ENCODE measurements at places on chromosomes 6 and 20.

- no peak for DNase-seq
Measured at GRCh38 chr20:53712212-53712977, 118.8 kb upstream of the ZNF217 start.

- no peak for DNase-seq
Measured at GRCh38 chr6:44779130-44779826, 391.8 kb downstream of the CDC5L start.

DNA sequence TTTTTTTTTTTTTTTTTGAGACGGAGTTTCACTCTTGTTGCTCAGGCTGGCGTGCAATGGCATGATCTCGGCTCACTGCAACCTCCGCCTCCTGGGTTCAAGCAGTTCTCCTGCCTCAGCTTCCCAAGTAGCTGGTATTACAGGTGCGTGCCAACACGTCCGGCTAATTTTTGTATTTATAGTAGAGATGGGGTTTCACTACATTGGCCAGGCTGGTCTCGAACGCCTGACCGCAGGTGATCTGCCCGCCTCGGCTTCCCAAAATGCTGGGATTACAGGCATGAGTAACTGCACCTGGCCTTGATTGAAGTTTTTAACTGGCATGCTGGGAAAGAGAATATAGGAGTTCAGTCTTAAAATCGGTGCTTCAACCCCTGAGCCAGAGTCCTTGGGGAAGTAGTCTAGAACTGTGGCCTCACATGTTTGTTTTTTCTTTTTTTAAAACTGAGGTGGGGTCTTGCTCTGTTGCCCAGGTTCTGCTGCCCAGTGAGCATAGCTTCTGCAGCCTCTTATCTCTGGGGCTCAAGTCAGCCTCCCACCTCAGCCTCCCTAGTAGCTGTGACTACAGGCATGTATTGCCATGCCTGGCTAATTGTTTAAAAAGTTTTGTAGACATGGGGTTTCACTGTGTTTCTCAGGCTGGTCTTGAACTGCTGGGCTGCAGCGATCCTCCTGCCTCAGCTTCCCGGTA is 3.3 kb downstream of the CBFA2T2 start:
- no peak for DNase-seq

GRCh38 chr6:112266331-112266730 is 12.0 kb upstream of the LAMA4 start:
- no peak for DNase-seq

GRCh38 chr6:44263354-44264100 is 1.8 kb downstream of the NFKBIE start:
- DNase-seq: peak; percentile 67

DNA sequence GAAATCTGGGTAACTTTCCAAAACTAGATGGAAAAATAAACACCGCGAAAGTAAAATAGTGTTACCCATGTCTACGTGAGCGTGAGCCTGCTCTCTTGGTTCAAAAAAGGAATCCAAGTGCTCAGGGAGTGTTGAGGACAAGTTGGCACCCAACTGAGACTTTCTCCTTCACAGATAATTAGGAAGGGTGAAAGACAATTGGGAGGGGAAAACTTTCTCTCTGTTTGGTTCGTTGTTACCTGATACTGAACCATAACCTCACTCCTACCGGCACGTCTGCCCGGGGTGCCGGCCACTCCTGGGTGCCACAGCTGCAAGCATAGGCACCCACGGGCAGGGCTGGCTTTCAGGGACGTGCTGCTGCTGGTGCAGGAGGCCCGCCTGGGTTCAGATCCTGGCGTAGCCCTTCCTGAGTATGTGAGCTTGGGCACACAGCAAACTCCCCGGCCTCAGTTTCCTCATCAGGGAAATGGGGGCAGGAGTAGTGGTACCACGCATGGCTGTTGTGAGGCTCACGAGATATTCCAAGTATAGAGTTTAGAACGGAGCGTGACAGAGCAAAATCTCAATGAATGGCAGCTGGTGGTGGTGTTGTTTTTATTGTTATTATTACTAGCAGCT is 38.2 kb upstream of the PMEPA1 start:
- DNase-seq: no peak

DNA sequence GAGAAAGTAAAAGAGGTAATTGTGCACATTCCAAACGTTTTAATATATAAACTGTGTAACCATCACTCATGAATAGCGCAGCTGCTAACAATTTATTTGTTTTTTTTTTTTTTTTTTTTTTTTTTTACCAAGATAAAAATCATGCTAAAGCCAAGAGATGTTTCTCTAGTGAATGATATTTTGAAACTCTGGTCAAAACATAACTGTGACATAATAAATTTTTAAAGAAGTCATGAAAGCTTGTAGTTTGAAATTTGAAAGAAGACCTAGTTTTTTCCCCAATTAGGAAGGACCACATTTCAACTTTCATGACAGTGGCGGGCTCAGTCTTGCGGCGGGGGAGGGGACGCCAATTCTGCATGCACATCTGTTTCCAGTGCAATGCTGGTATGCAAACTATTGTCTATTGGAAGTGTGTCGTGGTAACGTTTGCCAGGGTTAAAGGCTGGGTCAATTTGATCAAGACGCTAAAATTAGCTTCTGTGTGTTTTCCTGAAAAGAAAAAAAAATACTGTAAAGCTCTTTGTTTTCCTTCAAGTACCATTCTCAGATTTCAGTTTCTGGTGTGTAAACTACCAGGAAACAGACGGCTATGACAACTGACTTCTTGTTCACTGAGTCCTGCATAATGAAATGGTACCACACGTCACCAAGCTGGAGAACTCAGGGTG is 211.9 kb downstream of the FOXC1 start:
- no peak for DNase-seq

DNA sequence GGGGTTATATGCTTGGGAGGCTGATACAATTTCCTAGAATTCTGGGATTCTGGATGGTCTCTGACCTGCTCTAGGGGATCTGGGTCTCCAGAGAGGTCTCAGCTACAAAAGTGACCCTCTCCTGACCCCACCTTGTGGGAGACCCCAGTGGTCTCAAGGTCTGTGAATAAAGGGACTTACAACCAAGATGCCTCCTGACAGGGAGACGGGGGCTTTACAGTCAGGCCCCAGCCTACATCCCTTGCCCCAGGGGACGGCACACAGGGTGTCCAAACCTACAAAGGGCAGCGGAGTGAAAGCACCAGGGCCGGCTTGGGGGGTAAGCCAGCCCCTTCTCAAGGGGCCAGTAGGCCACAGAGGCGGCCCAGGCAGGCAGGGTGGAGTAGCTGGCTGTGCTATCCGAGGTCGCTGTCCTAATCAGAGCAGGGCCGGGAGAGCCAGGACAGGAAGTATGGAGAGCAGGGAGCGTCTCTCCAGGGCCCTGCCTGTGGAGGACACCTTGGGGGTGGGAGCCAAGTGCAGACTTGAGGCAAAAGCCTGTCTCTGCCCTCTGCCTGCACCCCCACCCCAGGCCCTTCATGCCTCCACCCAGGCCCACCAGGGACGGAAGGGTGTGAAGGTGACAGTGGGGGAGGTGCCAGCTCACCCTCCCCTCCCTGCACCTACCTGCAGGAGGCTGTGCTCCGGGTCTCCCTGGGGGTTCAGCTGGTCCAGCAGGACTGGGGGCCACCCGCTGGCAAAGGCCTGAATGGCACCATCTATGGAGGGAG is 3.5 kb downstream of the GFRA4 start:
- DNase-seq: no peak

DNA sequence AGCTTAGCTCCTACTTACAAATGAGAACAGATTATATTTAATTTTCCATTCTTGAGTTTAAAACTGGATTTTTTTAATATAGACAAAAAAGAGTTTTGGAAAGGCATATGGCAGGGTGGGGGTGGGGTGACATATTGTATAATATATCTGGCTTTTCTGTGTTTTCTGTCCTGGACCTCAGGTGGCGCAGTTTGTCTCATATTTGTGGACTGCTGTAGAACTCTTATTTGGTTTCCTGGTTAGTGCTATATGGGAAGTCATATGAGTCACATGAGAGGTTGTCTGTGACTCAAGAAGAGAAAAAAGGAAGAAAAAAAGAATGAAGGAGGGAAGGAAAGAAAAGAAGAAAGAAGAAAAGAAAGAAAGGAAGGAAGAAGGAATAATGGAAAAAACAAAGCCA is 131.8 kb downstream of the CLVS2 start:
- DNase-seq: no peak

DNA sequence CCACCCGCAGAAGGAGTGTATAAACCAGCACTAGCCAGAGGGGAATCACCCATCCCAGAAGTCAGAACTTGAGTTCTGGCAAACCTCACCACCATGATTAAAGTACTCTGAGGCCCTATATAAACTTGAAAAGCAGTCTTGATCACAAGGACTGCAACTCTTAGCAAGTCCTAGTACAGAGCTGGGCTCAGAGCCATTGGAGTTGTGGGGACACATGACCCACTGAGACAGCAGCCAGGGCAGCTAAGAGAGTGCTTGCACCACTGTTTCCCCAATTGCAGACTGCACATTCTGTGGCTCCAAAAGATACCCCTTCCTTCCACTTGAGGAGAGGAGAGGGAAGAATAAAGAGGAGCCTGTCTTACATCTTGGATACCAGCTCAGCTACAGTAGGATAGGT is 4.7 kb upstream of the MCM9 start:
- DNase-seq: no peak

DNA sequence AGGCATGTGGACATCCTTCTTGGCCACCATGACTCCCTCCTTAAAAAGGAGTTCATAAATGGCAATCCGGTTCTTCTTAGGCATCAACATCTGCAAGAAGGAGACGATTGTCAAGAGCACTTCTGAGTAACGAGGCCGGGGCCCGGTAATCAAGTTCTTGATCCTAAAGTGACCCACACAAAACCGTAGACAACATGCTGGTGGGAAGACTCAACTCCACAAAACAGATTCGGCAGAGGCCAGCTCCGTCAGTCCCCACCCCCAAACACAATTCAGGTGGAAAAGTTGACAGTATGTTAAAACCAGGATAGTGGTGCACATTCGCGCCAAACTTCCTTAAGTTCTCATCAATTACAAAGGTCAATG is 754 bp downstream of the RPS10 start:
- DNase-seq: no peak

DNA sequence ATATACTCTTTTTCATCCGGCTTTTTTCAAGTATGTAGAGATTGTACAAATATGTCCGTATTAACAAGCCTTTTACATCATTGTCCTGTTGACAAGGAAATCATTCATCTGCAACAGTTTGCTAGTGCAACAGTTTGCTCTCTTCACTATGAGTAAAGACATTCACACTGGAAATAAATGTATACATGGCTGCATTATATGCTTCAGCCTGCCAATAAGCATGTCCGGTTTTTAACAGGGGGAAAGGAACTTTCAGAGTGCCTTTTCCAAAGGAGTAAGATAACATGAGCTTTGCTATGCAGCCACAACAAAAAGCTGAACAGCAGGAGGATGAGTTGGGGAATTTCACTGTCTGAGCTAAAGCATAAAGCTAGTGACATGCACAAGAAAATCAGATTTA is 99.4 kb upstream of the ADTRP start:
- DNase-seq: no peak

GRCh38 chr6:142820338-142821051 is 124.5 kb downstream of the HIVEP2 start:
- peak; percentile 17 for DNase-seq

DNA sequence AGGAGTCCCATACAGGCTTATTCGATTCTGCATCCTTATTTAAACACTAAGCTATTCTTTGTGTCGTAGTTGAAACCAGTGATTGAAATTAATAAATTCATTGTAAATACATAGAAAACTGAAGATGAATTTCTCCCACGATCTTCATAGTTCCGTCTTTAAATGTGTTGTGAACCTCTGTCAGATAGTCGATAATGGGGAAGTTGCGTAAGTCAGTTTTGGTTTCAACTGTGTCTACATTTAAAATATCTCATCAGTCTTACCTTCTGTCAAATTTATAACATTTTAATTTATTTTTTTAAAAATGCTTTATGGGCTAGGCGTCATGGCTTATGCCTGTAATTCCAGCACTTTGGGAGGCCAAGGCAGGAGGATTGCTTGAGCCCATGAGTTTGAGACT is 12.7 kb downstream of the STX11 start:
- DNase-seq: peak; percentile 39

- DNase-seq: no peak
Measured at GRCh38 chr20:25007491-25008305, 15.1 kb upstream of the APMAP start.

GRCh38 chr6:139144490-139145085 is 9.7 kb downstream of the HECA start:
- no peak for DNase-seq

DNA sequence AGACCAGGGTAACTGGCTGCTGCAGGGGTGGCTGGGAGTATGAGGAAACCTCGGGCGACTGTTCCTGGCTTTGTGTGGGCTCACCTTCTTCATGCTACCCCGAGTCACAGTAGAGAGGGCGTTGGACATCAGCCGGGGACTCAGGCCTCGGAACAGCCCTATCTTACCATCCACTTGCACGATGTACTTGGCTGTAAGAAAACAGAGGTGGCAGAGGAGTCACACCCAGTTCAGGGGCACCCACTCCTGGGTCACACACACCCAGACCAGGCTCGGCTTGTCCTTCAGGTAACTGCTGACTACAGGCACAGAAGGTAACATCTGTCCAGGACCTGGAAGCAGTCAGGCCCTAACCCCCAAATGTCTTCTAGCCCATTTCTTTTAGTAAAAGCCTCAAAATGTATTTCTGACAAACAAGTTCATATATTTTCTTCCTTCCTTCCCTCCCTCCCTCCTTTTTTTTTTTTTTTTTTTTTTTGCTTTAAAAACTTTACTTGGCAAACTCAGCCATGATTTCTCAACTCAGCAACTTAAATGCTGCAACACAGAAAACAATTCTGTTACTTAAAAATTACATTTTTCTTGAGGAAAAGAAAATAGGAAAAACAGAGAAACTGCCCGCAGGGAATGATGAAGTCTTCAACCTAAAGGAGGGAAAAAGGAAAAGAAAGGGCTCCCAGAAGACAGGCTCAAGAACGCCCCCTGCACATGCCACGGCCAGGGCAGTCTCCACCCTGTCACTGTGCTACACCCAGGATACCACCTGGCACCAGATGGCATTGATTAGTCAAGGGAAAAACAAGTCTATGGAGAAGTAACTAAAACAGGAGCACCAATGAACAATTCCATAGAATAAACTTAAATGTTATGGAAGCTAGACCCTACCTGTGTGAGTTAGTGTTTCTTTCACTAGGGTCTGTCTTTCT is 7.3 kb downstream of the MTCH1 start:
- DNase-seq: no peak

DNA sequence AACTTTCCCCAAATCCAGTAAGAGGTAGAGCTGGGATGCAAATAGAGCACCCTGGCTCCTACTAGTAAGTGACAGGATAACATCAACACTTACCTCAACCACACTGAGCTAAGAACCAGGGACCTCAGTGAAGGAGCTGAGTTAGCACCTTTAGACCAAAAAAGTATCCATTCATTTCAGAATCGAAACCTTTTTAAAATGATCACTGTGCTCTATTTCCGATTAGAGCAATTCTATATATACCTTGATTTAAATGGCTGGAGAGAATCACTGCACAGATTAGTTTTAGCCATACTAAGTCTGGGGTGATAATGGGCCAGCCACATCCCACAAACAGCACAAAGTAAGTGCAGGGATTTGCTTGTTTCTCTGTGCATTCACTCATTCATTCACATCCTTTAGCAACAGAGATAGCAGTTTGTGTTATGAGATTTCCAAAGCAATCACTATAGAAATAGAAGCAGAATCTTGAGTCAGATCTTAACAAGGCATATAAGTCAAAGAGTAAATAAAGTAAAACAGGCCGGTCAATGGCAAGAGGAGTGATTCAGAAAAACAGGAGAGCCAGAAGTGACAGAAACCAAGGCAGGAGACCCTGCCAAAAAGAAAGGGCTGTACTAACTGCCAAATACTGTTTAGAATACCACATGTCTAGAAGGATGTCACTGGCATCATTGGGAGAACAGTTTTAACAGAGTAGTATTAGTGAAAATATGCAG is 136.3 kb downstream of the KIF13A start:
- no peak for DNase-seq
